ENCODE measurements at places on chromosomes 2 and 18.
A peak's percentile ranks its signal among the peaks of the same experiment; 100 is the strongest.

DNA sequence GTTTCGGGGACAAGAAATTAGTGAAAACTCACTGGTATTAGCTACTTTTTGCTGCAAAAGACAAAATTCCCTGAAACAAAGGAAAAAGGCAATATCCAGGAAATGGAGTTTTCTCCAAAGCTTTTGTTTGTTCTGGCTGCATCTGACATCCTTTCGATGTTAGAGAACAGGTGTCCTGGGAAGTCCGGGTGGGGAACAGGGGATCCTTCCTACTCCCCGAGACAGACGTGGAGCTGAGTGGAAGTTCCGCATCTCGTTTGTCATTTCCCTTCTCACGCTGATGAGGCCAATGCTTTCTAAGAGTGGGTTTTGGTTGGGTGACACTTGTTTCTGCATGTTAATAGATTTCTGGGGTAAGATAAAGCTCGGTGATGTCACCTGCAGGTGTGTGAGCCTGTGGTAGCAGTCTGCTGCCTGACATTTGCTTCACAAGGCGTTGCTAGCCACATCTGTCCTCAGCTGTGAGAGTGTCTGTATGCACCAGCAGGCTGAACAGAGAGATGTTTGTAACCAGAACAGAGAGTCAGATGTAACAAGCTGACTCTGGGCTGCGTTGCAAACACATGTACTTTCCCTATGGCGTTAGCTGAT is 125.9 kb downstream of the ACOXL start:
- DNase-seq, result peak; percentile 47

DNA sequence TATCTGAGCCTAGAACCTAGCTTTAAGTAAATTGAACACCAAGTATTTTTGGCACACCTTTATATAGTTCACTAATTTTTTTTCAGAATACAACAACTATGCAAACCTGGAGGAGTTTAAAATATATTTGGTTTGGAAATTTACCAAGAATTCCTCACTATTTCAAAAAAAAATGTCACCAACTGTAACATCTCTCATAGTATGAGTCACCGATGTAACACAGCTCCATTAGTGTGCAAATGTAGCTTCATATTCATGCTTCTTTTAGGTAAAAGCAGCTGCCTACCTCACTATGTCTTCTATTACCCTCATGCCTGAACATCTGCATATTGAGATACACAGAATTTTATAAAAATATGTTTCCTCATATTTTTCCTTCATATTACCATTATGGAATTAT is 80.5 kb downstream of the NRXN1 start:
- no peak for DNase-seq

DNA sequence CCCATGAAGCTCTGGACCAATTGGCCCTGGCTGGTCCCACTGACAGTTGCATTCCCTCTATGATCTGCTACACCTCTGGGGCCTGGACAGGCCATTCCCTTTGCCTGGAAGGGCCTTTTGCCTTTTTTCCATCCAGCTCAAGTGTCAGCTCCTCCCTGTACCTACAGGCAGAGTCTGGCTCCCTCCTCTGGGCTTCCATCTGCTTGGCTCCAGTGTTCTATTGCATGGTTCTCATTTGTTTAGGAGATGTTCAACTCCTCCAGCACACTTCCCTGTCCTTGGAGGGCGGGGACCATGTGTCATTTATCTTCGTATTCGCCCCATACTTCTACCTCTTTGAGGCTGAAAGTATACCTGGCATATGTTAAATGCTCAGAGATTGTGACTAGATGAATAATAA is 61.1 kb downstream of the PRKCE start:
- DNase-seq, result no peak

DNA sequence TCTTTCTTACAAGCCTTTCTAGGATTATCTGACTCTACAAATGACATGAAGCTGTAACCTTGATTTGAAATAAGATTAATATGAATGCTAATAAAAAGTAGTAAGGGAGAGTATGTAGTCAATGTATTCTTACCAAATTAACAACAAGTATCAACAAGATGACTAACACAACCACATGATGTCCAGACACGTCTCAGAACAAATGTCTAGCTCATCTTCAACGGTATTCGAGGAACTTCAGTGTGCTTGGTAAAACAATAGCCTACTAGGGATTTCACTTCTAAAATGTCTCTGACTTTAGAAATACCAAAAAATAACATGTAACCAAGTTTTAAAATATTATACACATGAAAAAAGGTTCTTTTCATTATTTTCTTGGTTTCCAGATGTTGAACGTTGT is 3.4 kb downstream of the HDLBP start:
- DNase-seq, result no peak

- DNase-seq, result no peak
These were observed 515.2 kb downstream of the ZEB2 start for GRCh38 chr2:144004742-144005141.

- no peak for DNase-seq
These were observed 37.6 kb downstream of the TMEM178A start for GRCh38 chr2:39703181-39703872.

DNA sequence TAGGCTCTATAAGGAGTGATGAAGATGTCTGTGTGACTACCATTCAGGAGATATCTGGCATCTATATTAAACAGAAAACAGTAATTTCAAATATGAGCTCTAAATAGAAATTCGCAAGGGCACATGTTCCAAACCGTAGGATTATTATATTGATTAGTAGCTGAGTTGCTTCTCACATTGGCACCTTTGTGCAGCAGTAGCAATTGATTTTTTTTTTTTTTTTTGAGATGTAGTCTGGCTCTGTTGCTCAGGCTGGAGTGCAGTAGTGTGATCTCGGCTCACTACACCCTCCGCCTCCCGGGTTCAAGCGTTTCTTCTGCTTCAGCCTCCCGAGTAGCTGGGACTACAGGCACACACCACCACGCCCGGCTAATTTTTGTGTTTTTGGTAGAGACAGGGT is 12.4 kb downstream of the BIRC6 start:
- no peak for DNase-seq

DNA sequence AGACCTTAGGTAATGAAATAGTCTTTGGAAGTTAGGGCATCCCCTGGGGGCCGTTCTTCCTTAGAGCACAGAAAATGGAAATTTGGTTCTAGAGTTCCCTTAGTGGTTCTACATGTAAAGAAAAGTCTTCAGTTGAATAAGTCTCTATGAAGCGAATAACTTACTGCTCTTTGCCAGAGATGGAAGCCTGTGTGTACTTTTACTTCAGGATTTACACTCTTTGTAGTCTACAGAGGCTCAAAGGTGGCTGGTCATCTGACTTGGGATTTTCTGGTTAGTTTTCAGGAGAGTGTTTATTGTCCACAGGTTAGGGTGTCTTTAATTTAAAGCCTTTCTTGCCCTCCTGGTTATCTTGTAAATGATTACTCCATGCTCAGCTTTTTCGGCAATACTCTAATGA is 210.6 kb downstream of the ZNF521 start:
- DNase-seq, result no peak

GRCh38 chr18:34890486-34891085 is 150.6 kb upstream of the MAPRE2 start:
- DNase-seq, result no peak

Measured in H9 (cell line).